ENCODE measurements at places on chromosomes 1 and 21. TPM values are rescaled to one million over a fixed set of nuclear protein-coding genes. Genes with fewer than 3 reads are reported as not detected.
A peak's percentile ranks its signal among the peaks of the same experiment; 100 is the strongest.

MIS18A gene
- total RNA-seq: 12.6 TPM

LAD1 gene
- not detected for total RNA-seq

GRCh38 chr1:99652881-99653281 lies 7.0 kb downstream of the PALMD start:
- DNase-seq: no peak

DNA sequence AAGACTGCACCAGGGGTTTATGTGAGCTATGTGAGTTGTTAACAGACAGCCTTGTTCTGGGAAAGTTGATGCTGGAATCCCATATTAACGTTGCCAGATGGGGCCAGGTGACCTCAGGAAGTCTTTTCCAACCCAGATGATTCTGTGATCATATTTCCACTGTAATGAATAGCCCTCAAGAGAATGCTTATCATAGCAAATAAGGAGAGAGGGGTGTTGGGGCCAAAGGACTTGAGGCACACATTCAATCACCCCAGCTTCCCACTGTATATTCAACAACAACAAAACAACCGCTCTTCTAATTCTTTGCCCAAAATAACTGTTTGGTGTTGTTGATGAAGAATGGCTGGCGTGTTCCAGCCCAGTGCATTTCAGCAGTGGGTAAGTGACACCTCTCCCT lies 14.1 kb downstream of the ZNF697 start:
- DNase-seq: no peak

- peak; percentile 58 for DNase-seq
Measured at GRCh38 chr1:6599141-6599975, 3.3 kb downstream of the KLHL21 start.

GRCh38 chr1:156920233-156921052 lies at the start of gene LRRC71:
Gene LRRC71, plus strand, starts transcription at chr1:156920632. Its CDS starts 172 bp downstream, at chr1:156920804.
- peak; percentile 64 for DNase-seq

DNA sequence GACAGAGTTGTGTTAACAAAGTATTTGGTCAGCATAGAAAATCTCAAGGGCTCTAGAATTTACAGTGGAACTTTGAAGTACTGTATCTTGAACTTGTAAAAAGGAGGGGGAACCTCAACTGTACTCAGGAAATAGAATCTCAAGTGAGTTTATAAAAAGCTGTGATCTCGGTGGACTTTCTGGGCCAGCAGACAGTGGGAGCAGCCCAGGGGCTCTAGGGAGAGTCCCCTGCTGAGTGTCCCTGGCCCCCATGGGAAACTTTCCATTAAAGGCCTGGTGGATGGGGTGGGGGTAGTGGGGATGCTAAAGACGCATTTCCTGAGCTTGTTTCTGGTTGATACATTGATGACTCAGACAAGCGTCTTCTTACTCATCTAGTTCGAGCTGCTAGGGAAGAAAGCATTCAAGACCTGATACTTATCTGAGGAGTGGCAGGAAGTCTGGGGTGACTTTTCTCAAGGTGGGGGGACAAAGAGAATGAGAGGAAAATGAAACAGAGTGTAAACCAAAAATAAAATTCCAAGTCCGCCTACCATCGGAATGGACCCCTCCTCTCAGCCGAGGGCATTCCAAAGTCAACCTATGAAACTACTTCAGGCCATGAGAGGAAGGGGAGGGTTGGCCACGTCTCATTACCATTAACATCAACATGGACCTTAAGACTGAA lies 65.5 kb downstream of the NID1 start:
- DNase-seq: no peak

DNA sequence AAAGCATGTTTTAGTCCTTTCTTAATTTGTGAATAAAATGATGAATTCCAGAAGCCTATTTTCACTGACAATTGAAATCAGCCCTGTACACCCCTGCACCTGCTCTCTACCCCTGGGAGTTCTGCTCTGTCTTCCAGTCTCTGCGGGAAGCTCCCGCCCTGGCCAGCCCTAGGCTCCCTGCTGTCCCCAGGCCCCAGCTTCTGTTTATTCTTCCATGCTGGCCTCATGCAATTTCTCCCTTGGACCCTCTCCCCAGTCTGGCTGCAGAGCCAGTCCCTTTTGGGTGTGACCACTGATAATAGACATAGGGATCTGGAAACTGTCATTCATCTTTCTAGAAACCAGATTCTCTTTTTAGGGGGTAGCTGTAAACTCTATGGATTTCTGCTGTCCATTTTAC lies 258.6 kb downstream of the GRIK3 start:
- DNase-seq: no peak

Data from adrenal gland (tissue), 19 donors.